Activated CD8-positive, alpha-beta memory T cell treated with anti-CD3 and anti-CD28 coated beads for 1 hour (primary cell): ENCODE measurements at places on chromosomes 6 and 20.

DNA sequence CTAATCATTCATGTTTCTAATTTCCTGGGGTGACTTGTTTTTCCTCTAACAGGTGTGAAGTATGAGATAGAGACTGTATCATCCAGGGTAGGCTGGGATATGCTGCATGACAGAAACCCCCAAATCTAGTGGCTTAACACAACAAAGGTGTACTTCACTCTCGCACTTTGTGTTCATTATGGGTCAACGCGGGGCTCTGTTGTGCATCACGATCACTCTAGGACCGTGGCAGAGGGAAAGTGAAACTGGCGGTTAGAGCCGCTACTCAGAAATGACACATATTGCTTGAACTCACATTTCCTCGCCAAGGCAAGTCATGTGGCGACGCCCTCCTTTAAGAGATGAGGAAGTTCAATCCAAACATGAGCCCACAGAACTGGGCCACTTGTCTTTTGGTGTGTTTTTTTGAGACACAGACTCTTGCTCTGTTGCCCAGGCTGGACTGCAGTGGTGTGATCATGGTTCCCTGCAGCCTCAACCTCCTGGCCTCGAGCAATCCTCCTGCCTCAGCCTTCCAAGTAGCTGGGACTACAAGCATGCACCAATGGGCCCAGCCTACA is 41.3 kb downstream of the PCNA start:
- DNase-seq = peak; percentile 51

- no peak for DNase-seq
These were observed 121.7 kb upstream of the JAG1 start for GRCh38 chr20:10795286-10796026.

DNA sequence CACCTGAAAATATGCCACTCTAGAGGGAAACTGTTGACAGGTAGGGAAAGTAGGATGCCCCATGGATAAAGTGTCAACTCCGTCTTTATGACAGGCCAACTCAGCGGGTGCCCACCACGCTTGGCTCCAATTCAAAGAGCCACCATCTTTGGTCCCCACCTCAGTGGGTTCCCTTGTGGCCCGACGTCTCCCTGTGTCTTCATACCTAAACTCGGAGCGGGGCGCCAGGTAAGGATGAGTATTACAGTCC is 277 bp downstream of the MDC1 start:
- no peak for DNase-seq

DNA sequence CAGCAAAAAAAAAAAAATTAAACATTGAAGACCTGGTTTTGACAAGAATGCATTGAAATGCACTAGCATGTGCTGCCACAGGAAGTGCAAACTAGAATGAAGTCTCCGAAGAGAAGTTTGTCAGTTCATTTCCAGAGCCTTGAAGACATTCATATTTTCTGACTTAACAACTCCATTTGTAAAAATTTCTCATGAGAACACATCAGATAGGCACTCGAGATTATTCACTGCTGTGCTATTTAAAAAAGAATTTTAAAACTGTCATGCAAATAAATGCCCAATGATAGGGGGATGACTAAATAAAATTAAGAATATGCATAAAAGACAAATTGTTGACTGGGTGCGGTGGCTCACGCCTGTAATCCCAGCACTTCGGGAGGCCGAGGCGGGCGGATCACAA is 394.6 kb upstream of the JARID2 start:
- no peak for DNase-seq

GRCh38 chr6:49552596-49552995 is 2.1 kb downstream of the C6orf141 start:
- DNase-seq = no peak

GRCh38 chr6:121853686-121854085 is 418.2 kb downstream of the GJA1 start:
- DNase-seq = no peak

DNA sequence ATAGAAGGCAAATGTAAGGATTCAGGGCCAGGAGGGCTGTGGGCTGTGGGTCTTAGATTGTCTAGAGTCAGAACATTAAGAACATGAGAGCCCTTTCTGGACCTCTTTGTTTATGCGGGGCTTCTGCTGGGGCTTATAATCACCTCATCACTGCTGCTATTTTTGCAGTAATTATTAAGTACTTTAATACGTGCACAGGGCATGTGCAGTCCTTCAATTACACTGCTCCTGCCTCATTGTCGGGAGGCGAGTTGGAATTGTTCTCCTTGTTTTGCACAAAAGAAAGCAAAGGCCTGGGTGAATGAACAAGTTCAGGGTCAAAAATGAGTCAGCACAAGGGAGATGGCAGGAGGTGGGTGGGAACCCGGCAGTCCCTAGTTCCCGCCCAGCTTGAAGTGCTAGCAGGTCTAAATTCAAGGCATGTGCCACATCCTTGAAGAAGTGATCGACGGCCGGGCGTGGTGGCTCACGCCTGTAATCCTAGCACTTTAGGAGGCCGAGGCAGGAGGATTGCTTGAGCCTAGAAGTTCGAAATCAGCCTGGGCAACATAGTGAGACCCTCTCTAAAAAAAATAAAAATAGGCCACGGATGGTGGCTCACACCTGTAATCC is 34.4 kb upstream of the PTPN1 start:
- DNase-seq = no peak

DNA sequence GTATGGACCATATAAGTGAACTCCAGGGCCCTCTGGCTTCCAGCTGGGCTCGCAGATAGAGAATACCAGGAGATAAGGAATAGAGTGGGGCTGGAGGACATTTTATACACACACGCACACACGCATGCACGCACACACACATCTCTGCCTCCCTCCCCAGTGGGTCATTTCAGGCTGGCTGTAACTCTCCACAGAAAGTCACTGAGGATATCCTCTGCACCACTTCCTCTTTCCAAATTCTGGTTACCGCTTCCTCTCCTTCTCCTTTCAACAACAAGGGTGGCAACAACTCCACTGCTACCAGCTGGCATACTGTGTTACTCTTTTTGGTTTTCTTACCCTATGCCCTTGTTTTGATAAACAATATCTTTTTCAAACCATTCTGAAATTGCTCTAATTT is 280.2 kb downstream of the COL12A1 start:
- DNase-seq = no peak

- DNase-seq = no peak
These were observed 835.3 kb upstream of the CITED2 start for GRCh38 chr6:140209775-140210174.

DNA sequence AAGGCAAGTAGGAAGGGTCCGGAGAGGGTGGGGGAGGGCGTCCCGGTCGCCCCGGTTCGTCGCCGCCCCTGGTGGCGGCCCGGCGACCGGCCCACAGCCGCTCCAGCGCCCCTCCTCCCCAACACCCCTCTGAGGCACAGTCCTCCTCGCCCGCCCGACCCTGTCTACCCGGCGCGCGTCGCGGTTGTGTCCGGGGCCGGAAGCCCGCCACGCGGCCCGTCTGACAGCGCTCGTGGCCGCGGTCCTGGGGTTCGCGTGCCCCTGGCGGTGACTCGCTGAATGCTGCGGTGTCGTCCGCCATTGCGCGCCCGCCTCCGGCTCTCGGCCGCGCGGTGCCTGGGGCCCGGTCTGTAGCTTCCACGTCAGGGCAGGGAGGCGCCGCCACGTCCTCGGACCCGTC is 335.3 kb upstream of the DEFB115 start:
- no peak for DNase-seq

GRCh38 chr20:61746781-61747180 is 318.9 kb downstream of the TAF4 start:
- no peak for DNase-seq

DNA sequence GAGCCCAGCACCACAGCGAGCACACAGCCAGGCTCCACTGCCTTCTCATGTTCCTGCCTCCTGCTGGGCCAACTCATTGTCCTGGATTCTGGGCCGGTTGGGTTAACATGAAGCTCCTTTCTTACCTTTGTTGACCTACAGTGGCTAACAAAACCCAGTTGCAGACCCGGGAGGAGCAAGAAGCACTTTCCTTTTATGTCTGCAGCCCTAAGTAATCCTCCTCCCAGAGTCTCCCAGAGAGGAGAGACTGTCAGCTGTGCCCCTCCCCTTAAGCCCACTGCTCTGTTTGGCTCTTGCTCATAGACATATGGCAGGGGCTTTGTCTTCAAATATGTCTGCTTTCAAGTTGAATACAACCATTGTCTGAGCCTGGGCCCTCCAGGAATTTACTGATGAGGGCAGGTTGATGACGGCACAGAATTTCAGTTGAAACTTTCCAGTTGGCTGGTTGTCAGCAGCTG is 55.2 kb downstream of the PSMB1 start:
- DNase-seq = no peak

DNA sequence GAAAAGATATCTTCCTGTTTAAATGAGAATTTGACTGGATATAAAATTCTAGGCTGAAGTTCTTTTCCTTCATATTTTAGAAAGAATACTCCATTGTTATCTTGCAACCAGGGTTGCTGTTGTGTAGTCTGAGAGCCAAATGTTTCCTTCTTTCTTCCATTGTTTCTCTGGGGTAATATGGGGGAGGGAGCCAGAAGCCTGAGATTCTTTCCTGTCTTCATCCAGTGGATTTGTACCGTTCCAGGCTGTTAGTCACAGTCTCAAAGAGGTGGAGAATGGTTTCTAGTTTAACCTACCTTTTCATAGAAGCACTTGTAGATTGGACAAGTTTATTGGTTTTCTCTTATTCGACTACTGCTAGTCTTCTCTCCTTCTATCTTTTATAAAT is 6.1 kb upstream of the ULBP3 start:
- no peak for DNase-seq

DNA sequence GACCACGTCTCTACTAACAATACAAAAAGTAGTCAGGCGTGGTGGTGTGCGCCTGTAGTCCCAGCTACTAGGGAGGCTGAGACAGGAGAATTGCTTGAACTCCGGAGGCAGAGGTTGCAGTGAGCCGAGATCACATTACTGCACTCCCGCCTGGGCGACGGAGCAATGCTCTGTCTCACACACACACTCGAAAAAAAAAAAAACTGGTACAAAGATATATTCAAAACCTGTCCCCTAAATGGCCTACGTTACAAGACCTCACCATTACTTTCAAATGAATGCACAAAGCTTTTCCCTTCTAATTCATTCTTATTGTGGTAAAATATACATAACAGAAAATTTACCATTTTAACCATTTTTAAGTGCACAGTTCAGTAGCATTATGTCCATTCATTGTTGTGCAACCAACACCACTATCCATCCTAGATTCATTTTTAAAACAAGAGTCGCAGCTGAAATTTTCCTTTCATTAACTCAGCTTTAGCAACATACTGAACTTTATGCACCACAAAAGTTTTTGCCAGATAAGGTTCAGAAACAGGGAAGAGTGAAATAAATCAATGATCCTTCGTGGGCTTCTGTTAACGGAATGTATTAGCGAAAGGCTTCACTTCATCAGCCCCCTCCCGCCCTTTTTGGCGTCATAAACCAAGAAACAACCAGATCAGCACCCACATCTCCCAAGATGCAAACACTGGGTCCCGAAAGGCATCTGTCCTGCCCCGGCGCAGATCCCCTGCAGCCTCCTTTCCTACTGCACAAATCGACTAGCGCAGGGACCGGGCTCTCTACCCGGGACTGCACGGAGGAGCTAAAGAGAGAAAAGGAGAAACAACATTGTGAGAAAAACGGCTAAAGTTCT is 825 bp upstream of the FAM135A start:
- DNase-seq = no peak

DNA sequence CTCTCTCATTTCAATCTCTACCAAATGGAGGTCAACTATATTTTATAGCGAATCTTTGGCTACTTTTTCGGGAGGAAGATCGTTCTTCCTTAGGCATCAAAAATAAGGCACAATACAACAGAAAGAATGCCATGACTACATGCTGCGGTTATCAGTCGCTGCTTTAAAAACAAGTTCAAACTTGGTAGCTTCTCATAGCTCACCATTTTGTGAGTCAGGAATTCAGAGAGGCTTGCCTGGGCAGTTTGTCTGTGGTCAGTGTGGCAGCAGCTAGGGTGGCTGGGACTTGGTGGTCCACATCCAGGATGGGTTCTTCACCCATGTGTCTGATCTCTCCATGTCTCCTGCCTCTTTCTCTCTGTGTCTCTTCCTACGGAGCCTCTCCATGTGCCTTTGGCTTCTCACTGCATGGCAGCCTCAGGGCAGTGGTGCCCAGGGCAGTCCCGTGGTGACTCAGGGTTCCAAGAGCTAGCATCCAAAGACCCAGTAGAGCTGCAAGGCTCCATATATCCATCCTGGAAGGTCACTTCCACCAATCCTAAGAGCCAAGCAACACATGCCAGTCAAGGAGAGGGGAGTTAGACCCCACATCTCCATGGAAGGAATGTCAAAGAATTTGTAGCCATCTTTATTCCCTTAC is 10.4 kb downstream of the SCML4 start:
- no peak for DNase-seq

- DNase-seq = no peak
These were observed 1.4 kb downstream of the WFDC2 start for GRCh38 chr20:45470937-45471336.

GRCh38 chr6:108253241-108253640 is 7.6 kb downstream of the SNX3 start:
- no peak for DNase-seq

DNA sequence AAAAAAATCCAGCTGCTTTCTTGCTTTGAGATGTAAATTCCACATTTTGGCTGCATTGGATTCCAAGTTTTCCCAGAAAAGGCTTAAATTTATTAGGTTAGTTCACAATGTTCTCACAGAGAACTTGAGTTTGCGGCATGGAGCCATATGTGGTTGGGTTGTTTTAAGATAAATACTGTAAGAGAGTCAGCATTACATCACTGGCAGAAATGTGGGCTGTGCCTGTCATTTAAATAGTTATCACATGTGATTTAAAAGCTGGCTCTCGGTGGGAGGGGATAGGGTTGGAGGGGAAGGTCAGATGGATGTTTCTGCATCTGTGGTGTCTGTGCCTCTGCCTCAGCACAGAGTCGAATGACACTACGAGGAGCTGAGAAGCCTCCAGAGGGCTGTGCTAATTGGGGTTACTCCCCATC is 73.8 kb upstream of the SCP2D1 start:
- no peak for DNase-seq

DNA sequence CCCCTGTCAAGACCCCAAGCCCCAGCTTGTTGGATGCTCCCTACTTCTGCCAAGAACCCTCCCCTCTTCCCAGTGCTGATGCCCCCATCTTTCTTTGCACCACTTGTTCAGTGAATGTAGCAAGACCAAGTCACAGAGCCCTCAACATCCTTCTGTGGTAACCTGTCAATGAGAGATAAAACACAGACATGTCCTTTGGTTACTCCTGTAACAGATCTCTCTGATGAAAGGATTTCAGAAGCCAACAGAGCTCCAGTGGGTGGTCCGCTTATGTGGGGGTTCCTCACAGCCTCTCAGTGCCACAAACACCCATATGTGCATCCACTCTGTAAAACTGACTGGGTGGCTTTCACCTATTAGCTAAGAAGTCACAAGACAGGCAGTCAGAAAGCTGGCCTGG is 93.2 kb upstream of the CST7 start:
- no peak for DNase-seq
